Myocyte (in vitro differentiated cells): ENCODE measurements at places on chromosomes 5 and 9. TPM values are rescaled to one million over a fixed set of nuclear protein-coding genes. Genes with fewer than 3 reads are reported as not detected.

Gene BHMT
- not detected in 2 replicates for total RNA-seq

Gene WNT8A
- not detected in 2 replicates for total RNA-seq

Gene GABRA6
- not detected in 2 replicates for total RNA-seq

Gene GLRA1
- not detected in 2 replicates for total RNA-seq

Gene KIF12
- not detected in 2 replicates for total RNA-seq

Gene IL9
- not detected in 2 replicates for total RNA-seq

Gene IRX2
- 7.2 and 7.7 TPM in 2 replicates for total RNA-seq
